ENCODE measurements at places on chromosomes 16 and 17.

GRCh38 chr17:73072219-73072962 is 20.1 kb downstream of the SLC39A11 start:
- DNase-seq: no peak

GRCh38 chr17:65277576-65277975 is 140.4 kb downstream of the RGS9 start:
- no peak for DNase-seq

- no peak for DNase-seq
Observed at GRCh38 chr17:28514561-28515002, 8.4 kb downstream of the FOXN1 start.

GRCh38 chr16:74521691-74522090 is 85.2 kb downstream of the GLG1 start:
- no peak for DNase-seq

DNA sequence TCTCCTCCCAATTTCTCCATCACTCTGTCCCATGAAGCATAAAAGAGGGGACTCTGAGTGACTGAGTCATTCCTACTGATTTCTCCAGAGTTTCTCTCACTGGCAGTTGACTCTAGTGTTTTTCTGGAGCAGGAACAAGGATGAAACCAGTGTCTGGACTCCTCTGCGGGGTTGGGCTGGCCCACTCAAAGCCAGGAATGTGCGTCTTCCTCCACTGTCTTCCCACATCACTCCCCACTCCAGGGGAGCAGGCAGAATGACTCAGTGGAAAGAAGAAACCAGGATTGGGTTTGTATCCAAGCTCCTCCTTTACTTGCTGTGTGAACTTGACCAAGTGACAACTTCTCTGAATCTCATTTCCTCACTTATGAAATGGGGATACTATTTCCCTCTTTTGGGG is 497.5 kb upstream of the SALL1 start:
- no peak for DNase-seq

DNA sequence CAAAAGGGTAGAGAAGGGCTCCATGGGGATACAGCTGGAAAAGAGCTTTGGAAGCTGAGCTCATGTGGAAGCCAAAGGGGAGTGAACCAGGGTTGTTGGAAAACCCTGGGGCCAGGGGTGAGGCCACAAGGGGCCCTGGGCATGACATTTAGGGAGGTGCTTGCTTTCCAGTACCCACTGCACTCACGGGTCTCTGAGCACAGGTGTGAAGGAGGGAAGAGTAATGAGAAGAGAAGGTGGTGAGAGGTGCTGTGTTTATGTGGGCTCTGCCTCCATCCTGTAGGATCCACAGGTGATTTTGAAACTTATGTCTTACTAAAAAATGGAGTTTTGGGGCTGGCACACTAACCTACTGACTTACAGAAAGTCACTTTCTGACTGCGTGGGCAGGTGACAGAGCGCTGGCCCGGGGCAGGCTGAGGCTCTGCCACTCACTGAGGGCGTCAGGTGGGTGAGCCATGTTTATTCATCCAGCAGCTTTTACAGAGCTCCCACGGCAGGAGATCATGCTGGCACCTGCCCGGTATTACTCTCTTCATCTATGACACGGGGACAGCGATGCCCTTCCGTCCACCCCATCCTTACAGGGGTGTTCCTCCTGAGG is 18.9 kb downstream of the KSR1 start:
- peak; percentile 48 for DNase-seq

DNA sequence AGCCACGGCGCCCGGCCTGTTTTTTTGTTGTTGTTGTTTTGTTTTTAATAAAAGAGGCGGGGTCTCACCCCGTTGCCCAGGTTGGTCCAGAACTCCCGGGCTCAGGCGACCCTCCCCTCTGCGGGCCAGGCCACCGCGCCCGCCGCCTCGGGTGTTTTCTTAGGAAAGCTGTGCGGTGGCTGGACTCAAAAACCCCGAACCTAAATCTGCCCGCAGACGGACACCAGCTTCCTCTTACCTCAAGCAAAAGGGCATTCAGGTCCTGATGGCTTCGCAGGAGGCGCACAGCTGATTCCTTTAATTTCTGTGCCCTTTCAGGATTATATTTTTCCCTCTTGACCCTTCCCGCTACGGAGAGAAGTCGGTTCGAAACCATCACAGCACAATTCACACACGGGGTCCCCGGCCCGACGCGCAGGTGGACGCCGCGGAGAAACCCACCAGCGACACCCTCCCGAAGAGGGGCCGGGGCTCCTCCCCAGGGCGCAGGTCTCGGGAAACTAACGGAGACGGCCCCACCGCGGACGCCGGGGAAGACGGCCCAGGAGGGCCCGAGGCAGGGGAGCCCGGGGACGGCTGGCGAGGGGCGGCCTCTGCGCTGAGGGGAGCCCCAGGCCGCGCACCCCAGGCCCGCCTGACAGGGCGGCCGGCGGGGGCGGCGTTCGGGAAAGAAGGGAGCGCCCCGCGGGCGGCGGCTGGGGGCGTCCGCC is 653 bp downstream of the FANCA start:
- DNase-seq: no peak

- DNase-seq: no peak
Observed at GRCh38 chr16:66359811-66360608, 6.5 kb upstream of the CDH5 start.

GRCh38 chr17:74163836-74164235 is 39.6 kb upstream of the RPL38 start:
- DNase-seq: no peak

Measured in stimulated activated CD4-positive, alpha-beta T cell treated with anti-CD3 and anti-CD28 coated beads, TNF-alpha, amount 100 ng/mL, for 24 hours (primary cell).